ENCODE measurements at places on chromosomes 5 and 9. TPM values are rescaled to one million over a fixed set of nuclear protein-coding genes. Genes with fewer than 3 reads are reported as not detected.

SOX30 gene
- total RNA-seq = not detected

HTR1A gene
- total RNA-seq = not detected

DNA sequence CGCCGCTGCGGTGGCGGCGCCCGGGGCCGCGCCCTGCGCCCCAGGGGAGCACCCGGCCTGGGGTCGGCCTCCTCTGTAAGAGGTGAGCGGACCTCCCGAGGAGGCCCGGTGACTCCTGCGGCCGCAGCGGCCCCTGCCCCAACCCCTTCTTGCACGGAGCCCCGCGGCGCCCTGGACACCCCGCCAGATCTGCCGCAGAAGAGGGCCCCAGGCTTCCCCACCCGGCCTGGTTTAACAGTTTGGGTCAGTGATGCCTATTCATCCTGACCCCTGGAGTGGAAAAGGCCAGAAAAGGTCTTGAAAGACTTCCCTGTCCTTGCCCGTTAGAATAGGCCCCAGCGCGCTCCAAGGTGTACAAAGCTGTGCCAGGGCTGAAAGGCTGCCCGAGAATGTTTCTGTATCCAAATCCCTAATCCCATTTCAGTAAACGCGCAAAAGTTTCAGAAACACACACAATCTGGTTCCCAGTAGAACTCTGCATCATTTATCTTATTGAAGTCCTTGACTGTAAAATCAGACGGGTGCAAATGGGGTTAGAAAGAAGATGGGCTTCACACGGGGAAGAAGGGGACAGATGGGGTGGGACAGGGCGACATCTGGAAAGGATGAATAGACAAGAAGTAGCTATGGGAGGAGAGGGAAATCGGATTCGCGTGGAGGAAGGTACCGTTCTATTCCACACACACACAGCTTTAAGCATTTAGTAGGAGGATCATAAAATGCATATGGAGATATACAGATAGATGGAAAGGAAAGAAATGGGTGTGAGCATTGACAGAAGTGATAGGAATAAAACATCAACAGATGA, 1.1 kb upstream of the SSBP2 start:
- no peak for DNase-seq

DNA sequence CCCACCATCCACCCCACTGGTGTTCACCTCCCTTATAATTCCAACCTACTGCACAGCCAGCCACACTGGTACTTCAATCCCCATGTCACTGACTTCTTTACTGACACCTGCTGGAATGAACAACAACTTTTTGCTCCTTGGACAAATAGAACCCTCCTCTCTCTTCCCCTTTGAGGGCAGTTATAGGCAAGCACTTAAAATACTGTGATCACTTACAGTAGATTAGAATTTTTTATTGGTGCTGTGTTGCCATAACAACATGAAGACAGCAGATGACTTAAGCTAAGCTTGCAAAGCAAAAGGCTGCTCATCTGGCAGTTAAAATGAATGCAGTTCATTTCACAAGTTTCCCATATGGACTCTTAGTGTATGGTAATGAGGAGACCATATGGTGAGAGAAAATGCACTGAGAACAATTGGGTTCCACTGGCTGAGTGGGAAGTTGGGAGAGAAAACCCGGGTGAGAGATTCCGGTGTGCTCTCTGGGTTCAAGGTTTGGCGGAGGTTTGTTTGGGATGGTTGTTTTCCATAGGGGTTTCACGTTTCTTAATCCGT, 374.3 kb downstream of the EBF1 start:
- DNase-seq = no peak

- no peak for DNase-seq
Observed at GRCh38 chr5:54063817-54064216, 246.6 kb downstream of the ARL15 start.

DNA sequence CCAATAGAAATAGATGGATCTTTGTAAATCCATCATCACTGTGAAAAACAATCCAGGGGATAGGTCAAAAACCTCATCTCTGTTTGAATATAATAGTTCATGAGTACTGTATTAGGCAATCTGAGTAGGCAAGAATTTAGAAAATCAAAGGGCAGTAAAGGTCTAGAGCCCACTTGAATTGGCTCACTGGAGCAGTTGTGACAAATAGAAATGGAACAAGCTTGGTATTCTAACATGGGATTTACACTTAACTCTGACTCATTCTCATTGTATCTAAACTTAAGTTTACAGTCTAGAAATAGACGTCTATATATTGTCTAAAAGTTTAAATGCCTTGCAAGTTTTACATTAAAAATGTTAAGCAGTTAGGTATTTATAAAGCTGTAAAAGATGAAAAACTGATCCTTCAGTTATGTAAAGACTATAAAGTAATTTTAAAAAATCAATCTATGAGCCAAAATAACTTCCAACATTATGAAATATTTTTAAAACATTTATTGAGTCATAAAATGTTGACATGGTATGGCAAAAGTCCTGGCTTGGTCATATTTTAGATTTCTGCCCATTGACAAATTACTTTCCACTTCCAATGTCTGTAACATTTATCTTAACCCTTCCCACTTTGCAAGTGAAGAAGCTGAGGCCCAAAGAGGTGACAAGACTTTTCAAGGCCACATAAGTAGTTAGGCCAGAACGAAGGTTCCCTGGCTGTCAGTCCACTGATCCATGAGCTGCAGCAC, 203.7 kb upstream of the NREP start:
- DNase-seq = no peak

- no peak for DNase-seq
Observed at GRCh38 chr5:150335778-150336177, 21.7 kb upstream of the TCOF1 start.

DNA sequence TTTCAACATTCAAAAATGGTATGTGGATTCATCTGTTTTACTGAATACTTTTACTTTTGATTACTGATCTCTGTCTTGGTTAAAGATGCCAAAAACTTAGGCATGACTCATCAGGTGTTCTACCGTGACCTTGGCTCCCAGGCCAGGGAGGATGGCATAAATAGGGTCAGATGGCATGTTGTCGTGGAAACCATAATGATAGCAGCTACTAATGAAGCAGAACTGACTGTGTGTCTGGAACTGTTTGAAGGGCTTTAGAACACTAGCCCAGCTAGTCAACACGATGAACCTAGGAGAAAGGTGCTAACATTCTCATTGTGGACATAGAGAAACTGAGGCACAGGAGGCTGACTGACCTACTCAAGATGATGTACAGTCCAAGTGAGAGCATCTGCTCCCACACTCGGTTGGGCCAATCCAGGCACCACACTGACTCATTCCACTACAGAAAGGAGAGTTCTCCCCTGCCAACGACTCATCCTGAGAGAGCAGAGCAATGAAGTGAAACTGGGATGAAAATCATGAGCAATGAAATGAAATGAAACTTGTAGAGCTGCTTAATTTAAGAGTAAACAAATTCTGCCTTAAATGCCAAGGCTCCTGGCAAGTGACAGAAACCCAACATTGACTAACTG, 116.0 kb downstream of the TENT4A start:
- DNase-seq = no peak

DNA sequence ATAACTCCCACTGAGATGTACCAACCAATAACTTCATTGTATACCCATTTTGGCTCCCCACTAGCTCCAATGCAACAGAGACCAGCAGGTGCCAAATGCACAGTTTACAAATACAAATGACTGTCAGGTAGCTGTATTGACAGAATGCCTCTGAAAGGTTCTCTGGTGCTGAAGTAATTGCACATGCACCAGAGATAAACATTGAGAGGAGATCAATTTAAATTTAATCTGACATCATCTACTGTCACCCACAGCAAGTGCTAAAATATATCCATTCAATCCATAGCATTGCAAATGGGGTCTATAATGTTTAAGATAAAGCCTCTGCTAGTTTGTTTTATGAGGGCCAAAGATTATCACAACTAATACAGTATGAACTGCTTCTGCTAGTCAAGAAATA, 80.2 kb downstream of the STX17 start:
- no peak for DNase-seq

OTP gene
- not detected for total RNA-seq

DNA sequence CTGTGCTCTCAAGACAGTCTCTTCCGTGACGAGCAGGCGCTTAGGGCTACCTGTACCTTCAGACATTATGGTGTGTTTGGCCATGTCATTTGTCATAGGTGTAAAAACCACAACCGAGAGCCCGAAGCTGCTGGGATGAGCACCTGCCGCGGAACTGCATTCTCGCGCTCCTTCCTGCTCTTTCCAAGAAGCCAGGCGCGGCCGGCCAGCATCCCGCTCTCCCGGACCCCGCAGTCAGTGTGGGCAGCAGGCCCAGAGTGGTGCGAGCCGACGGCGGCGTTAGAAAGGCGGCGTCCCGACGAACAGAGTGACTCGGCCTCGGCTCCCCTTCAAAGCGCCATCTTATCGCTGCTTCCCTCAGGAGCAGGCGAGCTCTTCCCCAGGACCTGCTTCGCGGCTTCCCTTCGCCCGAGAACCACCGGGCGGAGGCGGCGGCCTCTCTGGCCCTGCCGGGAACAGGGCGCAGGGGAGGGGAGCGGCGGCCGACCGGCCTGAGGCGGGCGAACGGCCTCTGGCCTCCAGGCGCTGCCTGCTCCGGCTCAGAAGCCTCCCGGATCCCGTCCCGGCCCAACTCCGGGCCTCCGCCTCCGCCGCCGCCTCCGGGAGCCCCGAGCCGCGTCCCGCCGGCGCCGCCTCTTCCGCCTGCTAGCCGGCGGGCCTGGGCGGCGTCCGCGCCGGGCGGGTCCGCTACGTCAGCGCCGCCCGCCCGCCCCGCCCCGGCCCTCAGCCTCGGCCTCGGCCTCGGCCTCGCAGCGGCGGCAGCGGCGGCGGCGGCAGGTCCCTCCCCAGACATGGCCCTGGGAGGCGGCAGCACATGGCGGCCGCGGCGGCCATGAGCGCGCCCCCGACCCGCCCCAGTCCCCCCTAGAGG, at the start of gene FAM120A:
FAM120A (plus strand) TSS at position 741 of the 871 bp plus-strand sequence. CDS start 231 bp downstream, outside the sequence.
- peak; percentile 69 for DNase-seq

SEMA5A gene
- 10.5 TPM for total RNA-seq

- no peak for DNase-seq
Observed at GRCh38 chr9:14530366-14530765, 162.9 kb downstream of the ZDHHC21 start.

DNA sequence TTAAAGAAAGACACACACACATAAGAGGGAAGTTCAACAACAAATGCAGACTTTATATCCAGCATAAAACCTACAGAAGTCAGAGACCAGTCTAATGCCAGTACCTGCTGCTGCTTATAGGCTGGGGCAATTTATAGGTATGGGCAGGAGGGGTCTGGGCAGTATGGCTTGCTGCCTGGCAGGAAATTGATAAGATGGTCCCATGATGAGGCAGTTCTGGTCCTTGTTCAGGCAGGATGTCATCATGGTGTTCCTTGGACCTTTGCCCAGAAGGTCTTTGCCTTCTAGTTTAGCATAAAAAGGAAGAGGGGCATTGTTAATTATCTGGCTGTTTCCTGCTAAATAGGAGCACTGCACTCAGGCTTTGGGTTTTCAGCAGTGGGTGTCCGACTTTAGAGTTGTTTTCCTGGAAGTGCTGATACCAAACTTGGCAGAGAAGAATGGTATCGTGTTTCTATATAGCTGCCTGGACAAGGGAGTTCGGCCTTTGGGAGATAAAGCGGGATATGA, 10.4 kb upstream of the PDCD1LG2 start:
- DNase-seq = no peak

DNA sequence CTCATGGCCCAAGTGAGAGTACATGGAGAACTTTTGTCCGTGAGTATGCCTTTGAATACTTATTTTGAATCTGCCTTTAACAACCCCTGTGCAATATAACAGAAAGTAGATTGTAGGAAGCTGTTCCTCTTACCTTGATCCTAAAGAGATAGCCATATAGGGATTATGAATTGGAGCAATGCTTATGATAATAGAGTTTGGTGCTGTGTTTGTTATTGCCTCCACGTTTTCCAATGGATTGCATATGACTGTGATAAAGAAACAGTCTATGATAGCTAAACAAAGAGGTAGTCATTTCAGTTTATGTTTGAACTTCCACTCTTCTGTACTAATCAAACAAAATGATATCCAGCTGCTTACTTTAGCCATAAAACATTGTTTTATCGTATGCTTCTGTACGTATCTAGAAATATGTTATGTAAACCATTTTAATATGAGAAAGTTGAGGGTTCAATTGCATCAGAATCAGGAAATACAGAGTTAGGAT, 199.6 kb upstream of the RGMB start:
- no peak for DNase-seq

DNA sequence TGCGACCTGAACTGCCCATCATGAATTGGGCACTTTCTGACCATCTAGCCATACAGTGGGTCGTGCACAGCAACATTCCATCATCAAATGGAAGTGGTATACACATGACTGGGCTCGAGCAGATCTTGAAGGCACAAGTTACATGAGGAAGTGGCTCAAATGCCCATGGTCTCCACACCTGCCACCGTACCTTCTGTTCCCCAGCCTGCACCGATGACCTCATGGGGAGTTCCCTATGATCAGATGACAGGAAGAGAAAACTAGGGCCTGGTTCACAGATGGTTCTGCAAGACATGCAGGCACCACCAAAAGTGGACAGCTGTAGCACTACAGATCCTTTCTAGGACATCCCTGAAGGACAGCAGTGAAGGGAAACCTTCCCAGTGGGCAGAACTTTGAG, 21.8 kb downstream of the MTMR12 start:
- DNase-seq = no peak

OBP2B gene
- total RNA-seq = not detected

GRCh38 chr9:72627956-72628540, 106.6 kb downstream of the TMC1 start:
- no peak for DNase-seq

PAPPA gene
- total RNA-seq = 1.4 TPM

DNA sequence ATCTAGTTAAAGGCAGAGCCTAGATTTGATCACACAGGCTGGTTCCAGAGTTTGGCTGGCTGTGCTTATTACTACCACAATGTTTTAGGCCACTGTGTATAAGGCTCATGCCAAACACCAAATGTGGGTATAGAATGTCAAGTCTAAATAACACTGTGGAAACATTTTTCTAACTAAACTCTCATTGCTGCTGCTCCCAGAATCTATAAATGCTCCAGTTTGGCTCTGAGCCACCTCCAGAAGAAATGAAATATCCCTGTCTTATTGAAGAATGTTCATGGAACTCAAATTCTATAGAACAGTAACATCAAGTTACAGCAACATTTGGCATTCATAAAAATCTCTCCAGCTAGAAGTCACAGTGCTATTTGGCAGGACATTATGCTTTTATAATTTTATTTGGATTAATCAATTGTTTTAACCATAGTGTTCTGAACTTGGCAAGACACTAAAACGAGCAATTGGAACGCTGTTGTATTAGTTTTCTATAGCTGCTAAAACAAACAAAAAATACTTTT, 178.1 kb upstream of the COX7C start:
- DNase-seq = no peak

GRXCR2 gene
- 0.12 TPM for total RNA-seq

GPR150 gene
- 0.61 TPM for total RNA-seq

SIT1 gene
- not detected for total RNA-seq

DNA sequence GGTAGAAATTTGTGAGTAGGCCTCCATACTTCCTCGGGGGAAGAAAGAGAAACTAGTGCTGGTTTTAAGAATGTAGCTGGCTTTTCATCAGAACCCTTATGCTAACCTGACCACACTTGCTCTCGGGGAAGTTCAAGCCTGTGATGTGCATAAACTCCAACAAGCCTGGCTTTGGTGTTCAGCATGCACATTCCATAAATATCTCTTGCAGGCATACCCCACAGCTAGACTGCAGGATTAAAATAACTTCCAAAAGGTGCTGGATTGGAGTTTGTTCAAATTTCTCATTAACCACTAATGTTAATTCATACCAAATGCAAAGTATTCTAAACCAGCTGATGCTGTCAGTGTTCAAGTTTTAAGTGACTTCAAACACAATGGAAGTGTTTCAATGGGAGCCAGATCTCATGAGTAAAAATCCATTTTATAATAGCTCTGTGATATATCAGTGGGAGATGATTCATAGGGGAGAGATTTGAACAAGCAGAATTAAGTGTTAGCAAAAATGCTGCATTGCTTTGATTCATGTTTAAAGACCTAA, 79.4 kb downstream of the NPR3 start:
- no peak for DNase-seq
